ENCODE measurements at places on chromosomes 1 and 21.

- DNase-seq: no peak
Measured at GRCh38 chr1:168728473-168729404, at the start of gene DPT. Gene DPT, minus strand, starts transcription at chr1:168729206. Its CDS starts 32 bp downstream, at chr1:168729174.

DNA sequence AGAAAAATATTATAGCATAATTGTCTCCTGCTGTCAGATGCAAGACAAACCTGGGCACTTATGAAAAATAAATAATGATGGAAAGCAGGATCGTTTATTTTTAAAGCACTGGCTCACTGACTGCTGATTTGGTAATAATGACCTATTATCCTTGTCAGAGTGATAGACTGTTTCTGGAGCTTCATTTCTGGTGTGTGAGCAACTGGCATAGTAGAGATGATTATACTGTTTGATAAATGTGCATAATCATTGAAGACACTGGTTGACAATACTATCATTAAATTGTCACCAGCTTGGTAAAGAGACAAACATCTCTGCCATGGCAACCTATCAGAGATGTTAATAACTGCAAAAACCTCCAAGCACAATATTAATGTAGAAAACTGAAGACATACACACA is 179.9 kb upstream of the ZNF644 start:
- no peak for DNase-seq

GRCh38 chr1:5084676-5085075 is 430.3 kb downstream of the AJAP1 start:
- no peak for DNase-seq

DNA sequence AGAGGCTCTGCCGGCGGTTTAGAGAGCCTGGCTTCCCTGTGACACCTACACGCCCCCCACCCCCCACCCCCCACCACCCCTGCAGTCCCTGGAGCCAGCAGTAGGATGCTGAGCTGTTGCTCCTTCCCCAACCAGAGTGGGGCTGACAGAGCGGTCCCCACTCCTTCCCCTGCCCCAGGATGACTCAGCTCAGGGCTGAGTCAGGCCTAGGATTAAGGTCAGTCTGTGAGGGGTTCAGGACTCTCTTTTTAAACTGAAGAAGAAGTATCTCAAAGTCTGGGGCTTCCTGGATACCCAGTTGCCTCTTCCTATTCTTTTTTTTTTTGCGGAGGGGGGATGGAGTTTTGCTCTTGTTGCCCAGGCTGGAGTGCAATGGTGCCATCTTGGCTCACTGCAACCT is 19.1 kb downstream of the DMBX1 start:
- no peak for DNase-seq
